ENCODE measurements at places on chromosomes 7 and 10.

GRCh38 chr7:105621617-105622016 lies 40.3 kb upstream of the EFCAB10 start:
- DNase-seq, result no peak

DNA sequence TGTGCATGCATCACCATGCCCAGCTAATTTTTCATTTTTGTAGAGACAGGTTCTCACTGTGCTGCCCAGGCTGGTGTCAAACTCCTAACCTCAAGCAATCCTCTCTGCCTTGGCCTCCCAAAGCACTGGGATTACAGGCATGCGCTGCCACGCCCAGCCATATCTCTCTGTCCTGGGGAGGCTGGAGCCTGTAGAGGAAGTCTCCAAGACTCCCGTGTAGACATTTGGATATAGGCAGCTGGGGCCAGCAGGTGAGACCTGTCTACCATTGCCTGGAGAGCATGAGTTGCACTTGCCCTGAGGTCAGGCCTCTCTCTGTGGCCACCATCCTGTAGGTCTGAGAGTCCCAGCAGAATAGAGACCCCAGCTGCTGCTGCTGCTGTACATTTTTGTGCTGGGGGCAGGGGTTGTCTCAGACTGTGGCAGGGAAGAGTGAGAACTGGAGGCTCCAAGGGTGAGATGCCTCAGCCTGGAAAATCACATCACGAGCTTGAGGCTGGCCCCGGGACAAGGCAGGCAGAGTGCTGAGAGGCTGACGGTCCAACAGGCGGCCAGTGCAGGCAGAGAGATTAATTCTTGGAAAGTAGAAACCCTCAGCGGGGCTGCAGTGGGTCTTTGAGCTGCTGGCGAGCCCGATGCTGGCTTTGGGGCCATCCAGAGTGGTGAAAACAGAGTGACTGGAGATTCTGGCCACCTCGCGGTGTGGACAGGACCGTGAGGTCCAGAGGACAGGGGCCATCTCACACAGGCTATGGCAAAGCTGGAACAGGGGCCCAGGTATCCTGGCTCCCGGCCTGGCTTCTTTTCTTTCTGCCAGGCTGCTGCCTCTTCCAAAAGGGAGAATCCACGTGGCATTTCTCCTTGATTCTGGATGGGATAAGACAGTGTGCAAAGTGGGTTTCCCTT lies 60.9 kb downstream of the TMEM270 start:
- no peak for DNase-seq

- no peak for DNase-seq
Measured at GRCh38 chr7:25845464-25845863, 306.5 kb upstream of the NFE2L3 start.

DNA sequence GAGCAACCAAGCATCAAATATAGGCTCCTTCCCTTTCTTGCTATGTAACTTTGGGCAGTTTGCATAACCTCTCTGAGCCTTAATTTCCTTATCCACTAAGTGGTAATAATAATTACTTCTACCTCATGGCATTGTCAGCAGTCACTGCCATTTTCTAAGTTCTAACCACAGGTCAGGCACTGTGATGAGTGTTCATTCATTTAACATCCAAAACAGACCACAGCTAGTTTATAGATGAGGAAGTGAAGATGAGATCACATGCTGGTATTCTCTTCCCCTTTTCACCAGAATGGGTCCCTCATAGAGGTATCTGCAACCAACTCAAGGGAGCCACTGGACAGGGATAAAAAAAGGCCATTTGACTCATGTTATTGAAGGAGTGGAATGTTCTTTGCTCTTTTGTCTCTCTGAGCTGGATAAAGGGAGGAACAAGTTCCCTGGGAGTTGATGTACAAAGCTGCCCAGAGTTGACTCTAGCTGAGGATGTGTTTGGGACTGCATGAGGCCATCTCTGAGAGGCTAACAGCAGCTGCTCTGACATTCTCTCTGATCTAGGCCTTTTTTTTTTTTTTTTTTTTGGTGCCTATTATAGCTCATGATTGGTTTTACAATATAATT lies 65.0 kb downstream of the DNAJC12 start:
- no peak for DNase-seq

DNA sequence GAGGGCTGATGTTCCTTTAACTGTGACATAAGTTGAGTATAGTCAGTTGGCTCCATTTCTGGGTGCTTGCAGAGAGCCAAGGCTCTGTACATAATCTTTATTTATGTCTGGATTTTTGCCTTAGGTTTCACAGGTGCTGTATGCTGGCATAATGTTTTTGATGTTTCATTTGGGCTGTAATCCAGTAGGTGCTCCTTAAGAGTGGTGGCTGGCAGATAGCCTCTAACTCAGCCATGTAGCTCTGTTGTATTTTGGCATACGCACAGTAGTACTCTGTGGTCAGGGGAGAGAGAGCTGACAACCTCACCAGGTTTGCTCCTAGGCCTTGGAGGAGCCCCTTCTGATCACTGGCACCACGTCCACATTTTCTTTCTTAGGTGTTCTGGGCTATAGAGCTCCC lies 61.1 kb downstream of the RNF133 start:
- no peak for DNase-seq

DNA sequence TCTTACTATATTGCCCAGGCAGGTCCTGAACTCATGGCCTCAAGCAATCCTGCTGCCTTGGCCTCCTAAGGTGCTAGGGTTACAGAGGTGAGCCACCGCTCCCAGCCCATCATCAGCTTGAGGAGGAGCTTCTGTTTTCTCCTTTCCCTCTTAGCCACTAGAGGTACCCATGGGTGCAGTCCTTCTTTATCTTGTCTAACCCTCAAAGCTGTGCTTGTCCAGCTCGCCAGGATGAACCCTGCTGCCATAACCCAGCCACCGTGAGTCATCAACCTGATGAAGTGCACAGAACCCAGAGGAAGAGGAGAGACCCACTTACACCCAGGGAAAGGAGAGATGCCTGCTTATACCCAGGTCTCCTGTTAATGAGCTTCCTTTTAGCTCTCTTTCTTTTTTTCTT lies 133.4 kb downstream of the CUL2 start:
- DNase-seq, result no peak

DNA sequence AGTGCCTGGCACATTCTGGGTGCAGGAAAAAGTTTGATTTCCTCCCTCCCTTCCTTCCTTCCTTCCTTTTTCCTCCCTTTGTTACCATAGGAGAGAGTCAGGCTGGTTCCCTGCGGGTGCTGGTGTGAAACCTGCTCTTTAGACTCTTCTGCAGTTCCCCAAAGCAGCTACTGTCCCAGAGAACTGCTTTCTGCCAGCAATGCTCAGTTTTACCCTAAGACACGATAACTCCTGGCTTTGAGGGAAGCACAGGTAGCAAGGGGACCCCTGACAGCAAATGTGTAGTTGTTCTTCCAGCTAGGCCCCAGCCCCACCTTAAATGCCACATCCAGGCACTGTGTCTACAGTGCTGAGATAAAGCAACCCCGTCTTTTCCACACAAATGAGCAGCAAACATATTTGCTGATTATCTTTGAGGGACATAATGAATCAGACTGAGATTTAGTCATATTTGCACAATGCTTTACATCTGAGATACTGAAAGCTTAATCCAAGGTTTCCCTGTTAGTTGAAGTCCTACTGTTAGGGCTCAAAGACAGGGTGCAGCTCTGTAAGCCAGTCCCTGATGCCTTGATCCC lies 55.5 kb downstream of the MET start:
- no peak for DNase-seq

- no peak for DNase-seq
Measured at GRCh38 chr7:156777364-156778069, 115.5 kb downstream of the LMBR1 start.
